ENCODE measurements at places on chromosomes 1 and 21.

GRCh38 chr21:42387164-42387563 is 8.7 kb downstream of the TMPRSS3 start:
- DNase-seq = no peak

DNA sequence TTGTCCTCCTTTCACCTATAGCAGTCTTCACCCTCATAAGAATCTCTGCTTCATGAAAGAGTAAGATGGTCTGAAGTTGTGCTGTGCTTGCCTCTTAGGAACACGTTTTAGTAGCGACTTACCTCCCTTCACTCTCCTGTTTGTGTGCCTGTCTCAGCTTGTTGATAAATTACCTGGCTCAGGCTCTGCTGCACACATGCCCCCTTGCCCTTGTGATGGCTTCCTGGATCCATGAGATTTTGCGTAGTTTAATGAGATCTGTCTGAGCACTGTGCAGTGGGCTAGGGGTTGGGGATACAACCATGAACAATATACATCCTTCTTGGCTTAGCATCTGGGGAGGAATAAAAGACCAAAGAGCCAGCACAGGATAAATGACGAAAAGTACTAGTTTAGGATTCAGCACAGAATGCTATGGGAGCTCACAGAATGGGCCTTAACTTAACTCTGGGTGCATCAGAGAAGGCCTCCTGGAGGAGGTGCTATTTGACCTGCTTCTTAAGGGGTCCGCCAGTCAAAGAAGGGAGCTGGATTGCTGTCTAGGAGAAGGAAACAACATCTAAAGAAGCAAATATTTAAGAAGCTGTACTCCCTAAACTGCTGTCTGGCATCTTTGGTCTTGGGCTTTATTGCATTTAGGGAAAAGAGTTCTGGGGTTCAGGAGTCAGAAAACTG is 175.7 kb upstream of the PLXNA2 start:
- DNase-seq = no peak

- no peak for DNase-seq
Measured at GRCh38 chr1:242189591-242189990, 190.7 kb upstream of the MAP1LC3C start.

- no peak for DNase-seq
Measured at GRCh38 chr1:203539831-203540546, 46.0 kb downstream of the OPTC start.

GRCh38 chr1:2639607-2640521 is 7.0 kb upstream of the MMEL1 start:
- no peak for DNase-seq

GRCh38 chr1:219797009-219797408 is 131.3 kb downstream of the SLC30A10 start:
- DNase-seq = no peak

DNA sequence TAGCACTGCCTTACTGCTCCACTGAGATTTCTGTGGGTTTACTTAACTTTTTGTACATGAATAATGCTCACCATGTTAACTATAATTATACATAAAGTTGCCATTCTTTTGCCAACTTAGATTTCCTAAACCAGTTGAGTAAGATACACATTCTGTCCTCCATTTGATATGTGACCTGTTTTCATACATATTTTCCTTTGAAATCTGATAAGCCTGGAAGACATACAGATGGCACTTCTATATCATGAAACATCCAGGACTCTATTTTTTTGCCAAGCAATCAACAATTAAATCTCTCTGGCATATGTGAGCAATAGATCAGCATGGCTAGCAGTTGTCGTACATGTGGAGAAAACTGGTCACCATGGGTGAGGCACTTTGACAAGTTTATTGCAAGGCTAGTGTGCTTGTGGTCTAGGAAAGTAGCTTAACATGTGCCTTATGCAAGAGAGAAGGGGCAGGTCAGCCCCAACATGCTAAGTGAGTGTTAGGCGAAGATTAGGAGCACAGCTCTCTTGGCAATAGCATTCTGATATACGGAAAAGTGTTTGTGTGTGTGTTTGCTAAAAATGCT is 14.2 kb downstream of the PRRX1 start:
- no peak for DNase-seq

DNA sequence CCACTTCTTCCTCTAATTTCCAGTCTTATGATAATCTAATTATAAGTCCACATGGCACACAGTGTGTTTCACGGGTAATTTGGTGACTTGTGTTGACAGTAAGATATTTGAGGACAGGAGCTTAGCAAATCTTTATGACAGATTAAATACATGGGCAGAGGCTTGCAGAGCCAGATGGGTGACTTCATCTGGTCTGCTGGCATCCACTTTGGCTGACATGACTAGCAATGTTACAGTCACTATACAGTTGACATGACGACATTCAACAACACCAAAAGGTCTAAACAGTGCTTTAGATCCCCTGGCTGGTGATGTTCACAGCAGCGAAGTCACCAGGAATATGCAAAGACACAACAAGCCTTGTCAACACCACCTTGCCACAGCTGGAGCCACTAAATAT is 147.2 kb downstream of the ETS2 start:
- DNase-seq = no peak

GRCh38 chr1:83547901-83548300 is 451.0 kb downstream of the TTLL7 start:
- no peak for DNase-seq

DNA sequence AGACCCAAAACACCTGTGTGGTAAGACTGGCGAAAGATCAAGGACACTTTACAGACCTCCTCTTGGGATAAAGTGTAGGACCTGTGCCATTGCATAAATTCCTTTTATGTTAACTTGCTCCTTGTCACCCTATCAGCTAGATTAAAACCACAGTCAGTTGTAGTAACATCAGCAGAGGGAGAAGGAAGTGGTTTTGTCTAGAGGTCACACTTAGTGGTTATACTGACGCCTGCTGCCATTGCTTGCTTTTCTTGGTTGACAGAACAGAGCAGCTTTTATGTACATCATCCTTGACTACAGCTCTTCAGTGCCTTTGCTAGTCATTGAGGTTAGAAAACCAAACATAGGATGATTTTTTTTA is 101.4 kb downstream of the PBX1 start:
- DNase-seq = peak; percentile 30

GRCh38 chr1:93205892-93206566 is 25.5 kb downstream of the CCDC18 start:
- DNase-seq = no peak

- DNase-seq = no peak
Measured at GRCh38 chr1:165891111-165891860, 63.9 kb downstream of the UCK2 start.

DNA sequence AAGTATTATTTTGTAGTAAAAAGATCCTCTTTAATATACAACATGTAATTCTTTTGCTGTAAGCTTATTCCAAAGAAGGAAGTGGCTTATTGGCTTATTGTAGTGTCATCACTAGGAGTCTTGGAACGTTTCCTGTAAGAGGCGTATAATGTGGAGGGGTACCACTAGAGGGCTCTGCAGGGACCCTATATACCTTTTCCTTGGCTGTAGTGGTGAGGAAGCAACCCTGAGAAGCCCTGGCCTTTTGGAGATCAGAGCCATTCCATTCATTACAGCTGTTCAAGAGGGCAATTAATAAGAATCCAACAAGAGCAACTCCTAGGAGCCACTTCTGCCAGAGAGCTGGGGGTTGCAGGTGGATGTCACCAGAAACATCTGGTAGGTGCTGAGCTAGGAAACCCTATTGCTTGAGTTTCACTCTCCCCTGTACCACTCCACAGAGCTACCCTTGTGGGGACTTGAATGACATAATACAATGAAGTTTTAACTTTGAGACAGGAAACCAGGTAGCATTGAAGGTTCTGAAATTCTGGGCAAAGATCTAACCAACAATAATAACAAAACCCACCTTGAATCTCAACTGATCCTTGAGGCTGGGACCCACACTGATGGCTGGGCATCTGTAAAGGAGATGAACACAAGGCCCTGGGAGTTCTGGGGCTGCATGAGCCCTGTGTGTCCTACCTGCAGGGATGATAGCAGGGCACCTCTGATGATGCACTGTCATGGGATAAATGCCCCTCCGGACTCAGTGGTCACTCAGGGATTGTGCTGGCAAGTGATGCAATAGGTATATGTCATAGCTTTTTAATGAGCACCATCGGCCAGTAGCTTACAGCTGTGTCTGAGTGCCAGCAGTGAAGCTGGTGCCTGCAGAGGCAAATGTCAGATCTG is 160.2 kb upstream of the COA6 start:
- DNase-seq = peak; percentile 74

DNA sequence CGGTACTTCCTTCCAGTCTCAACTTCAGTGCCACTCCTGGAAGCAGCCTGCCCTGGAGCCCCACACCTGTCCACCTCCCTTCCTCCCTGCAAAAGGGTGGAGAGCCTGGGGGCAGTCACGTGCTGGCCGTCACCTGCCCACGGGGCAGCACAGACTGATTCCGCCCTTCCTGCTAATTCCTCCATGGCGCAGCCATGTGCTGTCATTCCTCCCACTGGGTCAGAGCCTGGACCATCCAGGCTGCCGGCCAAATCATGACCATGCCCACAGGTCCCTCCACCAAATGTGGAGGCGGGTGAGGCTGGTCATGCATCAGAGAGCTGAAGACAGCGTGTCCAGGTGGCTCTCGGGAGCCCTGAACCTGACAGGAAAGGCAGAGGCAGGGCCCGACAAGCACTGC is 24.4 kb upstream of the GPR153 start:
- no peak for DNase-seq

DNA sequence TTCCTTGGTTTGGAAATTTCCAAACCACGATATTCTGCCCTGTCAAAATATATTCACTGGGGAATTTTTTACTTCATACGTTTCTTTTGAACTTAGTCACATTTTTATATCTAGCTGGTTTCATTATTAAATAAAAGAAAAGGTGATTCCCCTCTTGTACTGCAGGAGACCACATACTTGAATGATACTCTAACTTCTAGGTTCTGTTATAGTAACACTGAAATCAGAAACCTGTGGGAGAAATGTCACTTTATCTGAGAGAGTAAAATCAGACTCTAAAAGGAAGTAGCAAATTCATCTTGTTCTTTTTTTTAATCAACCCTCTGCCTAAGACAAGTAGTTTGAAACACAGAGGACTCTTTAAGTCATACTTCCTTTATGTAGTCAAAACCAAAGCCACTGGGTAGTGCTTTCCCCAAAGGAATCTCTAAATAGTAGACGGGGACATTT is 34.4 kb downstream of the MRPL39 start:
- peak; percentile 49 for DNase-seq

DNA sequence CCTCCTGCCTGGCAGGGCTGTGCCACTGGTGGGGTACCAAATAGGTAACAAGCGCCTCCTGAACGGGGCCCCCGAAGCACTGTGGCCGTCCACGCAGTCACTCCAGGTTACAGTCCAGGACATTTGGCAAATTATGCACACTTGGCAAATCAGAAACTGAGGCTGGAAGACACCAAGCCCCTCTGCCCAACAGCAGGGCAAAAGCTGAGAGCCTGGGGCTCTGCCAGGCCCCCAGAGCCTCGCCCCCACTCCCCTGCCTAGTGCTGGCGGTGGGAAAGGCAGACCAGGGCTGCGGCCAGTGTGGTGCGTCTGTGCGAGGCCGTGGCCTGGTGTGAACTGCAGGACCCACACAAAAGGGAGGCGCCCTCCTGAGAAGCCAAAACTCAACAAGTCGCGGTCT is 9.4 kb downstream of the PANK4 start:
- DNase-seq = no peak

- DNase-seq = peak; percentile 14
Measured at GRCh38 chr1:155125946-155126555, 1.6 kb upstream of the EFNA1 start.

DNA sequence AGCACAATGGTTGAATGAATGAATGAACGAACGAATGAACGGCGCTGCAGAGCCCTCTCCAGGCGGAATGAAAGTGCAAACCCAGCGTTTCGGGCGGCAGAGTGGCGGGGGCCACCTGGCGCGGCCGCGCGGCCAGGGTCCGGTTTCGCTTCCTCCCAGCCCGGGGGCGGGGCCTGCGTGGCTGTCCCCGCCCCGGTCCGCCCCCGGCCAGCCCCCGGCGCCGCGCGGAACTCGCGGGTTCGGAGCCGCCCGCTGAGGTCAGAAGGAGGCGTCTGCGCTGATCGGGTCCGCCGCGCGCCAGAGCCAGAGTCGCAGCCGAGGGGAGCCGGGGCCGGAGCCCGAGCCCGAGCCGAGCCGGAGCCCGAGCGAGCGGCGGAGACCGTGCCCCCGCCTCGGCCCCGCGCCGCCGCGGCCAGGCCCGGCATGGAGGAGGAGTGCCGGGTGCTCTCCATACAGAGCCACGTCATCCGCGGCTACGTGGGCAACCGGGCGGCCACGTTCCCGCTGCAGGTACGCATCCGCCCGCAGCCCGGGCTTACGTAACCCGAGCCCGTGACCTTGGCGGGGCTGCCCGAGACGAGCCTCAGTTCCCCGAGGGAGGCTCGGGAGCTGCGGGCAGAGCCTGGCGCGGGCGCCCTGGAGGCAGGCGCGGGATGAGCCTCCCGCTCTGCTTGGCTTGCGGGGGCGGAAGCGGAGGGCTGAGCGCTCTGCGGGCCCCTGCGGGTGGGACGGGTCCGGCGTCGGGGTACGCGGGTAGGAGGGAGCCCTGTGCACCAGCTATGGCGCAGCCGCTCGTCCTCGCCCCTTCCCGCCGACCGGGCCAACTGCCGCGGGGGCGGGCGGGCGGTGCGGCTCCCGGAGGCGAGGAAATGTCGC is at the start of gene PDXK:
PDXK (plus strand) TSS at position 258 of the 876 bp plus-strand sequence; CDS start at position 424, 166 bp downstream.
- peak; percentile 85 for DNase-seq

GRCh38 chr1:211482306-211482705 is 9.7 kb downstream of the RD3 start:
- DNase-seq = no peak

DNA sequence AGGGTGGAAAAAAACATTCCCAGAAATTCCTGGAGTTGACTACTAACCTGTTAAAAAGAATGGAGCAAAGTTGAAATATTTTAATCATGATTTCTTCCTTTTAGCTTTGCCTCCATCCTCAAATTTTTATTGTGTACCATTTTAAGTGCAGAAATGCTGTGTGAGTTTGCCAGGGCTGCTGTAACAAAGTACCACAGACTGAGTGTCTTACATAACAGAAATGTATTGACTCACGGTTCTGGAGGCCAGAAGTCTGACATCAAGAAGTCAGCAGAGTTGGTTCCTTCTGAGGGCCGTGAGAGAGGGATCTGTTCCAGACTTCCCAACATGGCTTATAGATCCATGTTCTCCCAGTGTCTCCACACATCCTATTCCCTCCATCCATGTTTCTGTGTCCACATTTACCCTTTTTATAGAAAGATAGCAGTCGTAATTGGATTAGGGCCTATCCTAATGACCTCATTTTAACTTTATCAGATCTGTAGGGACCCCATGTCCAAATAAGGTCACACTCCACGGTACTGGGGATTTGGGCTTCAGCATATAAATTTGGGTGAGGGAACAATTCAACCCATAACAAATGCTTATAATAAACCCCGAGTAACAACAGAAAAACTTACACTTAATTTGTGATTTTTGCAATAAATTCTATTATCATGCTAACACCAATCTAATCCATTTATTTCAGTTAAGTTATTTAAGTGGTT is 12.7 kb downstream of the SNX7 start:
- DNase-seq = peak; percentile 41

DNA sequence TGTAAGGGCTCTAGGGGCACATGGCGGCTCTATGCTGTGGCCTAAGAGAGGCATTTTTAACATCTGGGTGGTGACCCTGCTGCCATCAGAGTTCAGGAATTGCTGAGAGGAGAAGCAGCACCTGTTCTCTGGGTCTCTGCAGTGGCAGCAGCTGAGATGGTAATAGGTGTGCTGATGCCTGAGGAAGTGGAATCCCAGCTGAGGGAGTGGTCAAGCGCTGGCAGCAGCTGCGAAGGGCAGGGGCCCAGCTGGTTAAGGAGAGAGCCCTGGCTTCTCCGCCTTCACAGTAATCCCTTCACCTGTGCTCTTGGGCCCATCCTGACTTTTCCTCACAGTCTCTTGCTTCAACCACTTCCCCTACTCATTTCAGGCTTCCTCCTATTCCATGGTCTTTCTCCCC is 39.8 kb downstream of the GJA5 start:
- DNase-seq = no peak

GRCh38 chr1:22975694-22976093 is 3.0 kb upstream of the LACTBL1 start:
- DNase-seq = peak; percentile 56

All from ELR (cell line).